PC-3 (cell line): ENCODE measurements at places on chromosomes 16 and 17. TPM values are rescaled to one million over a fixed set of nuclear protein-coding genes. Genes with fewer than 3 reads are reported as not detected.

CA5A gene
- total RNA-seq: not detected in 2 replicates

ACE gene
- total RNA-seq: 8.7 and 9.1 TPM in 2 replicates

ALDH3A1 gene
- total RNA-seq: 27.9 and 30.1 TPM in 2 replicates

CD300E gene
- total RNA-seq: not detected in 2 replicates

NOMO2 gene
- total RNA-seq: 121 and 136 TPM in 2 replicates

MFAP4 gene
- not detected in 2 replicates for total RNA-seq

TSPOAP1 gene
- 4.3 and 8.3 TPM in 2 replicates for total RNA-seq

NECAB2 gene
- total RNA-seq: 0.22 and 2.0 TPM in 2 replicates

EPOP gene
- total RNA-seq: 12.6 and 17.7 TPM in 2 replicates

CLEC3A gene
- not detected in 2 replicates for total RNA-seq

AATK gene
- 1.1 and 1.7 TPM in 2 replicates for total RNA-seq

TBC1D3G gene
- not detected in 2 replicates for total RNA-seq
